Airway epithelial cell (primary cell): ENCODE measurements at places on chromosomes 2 and 18. TPM values are rescaled to one million over a fixed set of nuclear protein-coding genes. Genes with fewer than 3 reads are reported as not detected.

The RBKS gene
- 0.78 and 0.98 TPM in 2 replicates for total RNA-seq

The HS1BP3 gene
- 22.4 and 22.9 TPM in 2 replicates for total RNA-seq

The CTNNA2 gene
- not detected in 2 replicates for total RNA-seq

The SATB2 gene
- 0.28 and 0.42 TPM in 2 replicates for total RNA-seq

The CNGA3 gene
- total RNA-seq: not detected in 2 replicates

The PDE1A gene
- total RNA-seq: under 0.01 TPM in 1 of 2 replicates, not detected in the other
